ENCODE measurements at places on chromosomes 2 and 18.

- DNase-seq = no peak
Observed at GRCh38 chr2:62205554-62205953, 9.6 kb downstream of the B3GNT2 start.

DNA sequence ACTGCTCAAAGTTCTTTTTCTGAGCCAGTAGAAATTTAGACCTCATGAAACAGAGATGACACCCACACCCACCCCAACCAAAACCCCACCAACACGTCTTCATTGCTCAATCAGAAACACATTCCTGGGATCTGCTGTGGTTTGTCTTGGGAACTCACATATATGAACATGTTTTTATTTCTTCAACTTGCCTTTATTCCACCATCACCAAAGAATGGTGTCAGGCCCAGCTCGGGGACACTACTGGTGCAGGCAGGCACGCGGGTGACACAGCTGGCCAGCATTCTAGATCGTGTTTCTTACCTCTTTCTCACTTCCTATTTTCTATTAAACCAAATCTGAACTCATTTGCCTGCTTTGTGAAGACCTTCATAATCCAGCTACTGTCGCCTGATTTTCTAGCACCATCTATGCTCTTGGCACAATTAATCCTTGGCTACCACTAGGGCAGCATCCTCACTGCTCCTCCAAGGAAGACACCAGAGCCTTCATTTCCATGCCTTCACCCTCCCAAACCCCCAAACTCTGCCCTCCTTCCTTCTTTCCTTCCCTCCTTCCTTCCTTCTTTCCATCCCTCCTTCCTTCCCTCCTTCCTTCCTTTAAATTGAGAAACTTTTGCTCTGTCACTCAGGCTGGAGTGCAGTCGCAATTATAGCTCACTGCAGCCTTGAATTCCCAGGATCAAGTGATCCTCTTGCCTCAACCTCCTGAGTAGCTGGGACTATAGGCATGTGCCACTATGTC lies 157.1 kb downstream of the BCL2 start:
- DNase-seq = peak; percentile 9

GRCh38 chr18:369224-370015 lies 101.6 kb upstream of the THOC1 start:
- peak; percentile 51 for DNase-seq

DNA sequence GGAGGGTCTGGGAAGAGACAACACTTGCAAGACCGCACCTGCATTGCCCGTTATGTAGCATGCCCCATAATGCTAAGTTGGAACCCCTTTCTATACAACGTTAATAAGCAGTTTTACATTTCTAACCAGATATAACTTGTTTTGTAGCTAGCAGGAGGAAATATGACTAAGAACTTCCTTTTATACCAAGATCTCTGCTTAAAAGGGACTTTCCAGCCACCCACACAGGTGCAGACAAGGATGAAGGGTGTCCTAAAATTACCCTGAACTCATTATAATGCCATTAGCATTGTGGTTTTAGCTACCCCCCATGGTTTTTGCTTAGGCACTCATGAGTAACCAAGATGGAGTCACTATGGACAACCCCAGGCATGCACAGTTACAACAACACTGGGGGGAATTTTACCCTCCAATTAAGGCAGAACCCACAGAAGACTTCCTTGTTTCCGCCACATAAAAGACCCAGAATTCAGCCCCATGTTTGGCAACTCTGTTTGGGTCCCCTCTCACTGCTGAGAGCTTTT lies 362.8 kb downstream of the CBLN2 start:
- DNase-seq = no peak

DNA sequence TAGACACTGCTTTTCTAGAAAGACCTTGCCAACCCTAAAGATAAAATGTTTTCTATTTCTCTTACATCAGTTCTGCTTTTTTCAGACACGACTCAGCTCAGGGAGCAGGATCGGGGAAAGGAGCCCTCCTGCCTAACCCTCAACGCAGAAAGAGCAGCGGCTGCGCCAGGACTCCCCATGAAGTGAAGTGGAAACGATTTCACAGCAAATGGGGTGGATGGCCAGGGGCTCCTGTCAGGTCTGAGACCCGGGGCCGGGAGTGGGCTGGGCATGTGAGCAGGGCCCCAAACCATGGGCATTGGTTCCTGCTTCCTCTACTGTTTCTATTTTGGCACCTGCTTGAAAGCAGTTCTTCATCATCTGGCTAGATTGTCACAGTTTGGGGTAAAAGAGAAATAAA lies 89.4 kb upstream of the PXDN start:
- DNase-seq = no peak

- no peak for DNase-seq
Observed at GRCh38 chr2:144042751-144043150, 477.2 kb downstream of the ZEB2 start.

GRCh38 chr2:74671479-74671878 lies 17.4 kb downstream of the SEMA4F start:
- DNase-seq = peak; percentile 67

DNA sequence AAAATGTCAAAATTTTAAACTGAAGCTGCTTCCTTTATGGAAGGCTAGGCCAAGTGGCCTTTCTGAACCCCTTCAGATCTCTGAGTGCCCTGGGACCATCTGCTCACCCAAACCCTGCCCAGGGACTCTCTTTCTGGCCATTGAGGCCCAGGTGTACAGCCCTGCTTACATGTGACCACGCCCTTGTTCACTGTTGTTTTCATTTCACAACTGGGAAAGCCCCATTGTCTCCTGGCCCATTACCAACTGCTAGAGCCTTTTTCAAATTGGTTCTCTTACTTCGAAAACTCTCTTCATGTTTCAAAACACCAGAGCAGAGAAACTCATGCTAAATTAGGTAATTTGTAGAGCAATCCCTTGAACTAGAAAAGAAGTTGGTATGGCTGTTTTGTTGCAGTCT lies 219.5 kb upstream of the TANK start:
- DNase-seq = peak; percentile 20

DNA sequence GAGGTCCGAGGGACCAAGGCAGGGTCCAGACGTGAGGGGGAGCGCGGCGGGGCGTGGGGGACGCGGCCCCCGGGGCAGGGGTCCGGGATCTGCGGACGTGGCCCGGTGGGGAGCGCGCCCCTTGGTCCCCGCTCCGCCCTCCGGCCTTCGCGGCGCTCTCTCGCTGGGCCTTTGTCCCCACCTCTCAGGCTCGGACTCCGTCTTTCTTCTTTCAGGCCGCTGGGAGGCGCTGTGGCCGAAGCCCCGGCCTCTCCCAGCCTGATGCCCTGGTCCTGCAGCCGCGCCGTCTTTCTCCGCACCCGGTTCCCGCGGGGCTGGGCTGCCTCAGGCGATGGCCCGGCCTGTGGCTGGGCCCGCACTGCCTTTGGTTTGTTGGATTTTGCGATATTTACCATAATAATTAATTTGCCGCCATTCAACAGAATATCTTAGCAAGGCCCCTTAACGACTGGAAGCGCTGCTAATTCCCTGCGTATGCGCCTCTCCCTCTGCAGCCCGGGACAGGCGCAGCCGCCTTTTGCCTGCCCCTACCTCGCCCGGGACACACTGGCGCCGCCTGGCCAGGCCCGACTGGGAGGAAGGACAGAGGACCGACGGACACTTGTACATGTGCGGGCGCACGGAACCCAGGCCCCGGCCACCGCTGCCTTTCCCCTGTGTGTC lies 10.8 kb downstream of the SIX3 start:
- DNase-seq = peak; percentile 40

GRCh38 chr18:8720141-8720540 lies 14.8 kb downstream of the MTCL1 start:
- no peak for DNase-seq

DNA sequence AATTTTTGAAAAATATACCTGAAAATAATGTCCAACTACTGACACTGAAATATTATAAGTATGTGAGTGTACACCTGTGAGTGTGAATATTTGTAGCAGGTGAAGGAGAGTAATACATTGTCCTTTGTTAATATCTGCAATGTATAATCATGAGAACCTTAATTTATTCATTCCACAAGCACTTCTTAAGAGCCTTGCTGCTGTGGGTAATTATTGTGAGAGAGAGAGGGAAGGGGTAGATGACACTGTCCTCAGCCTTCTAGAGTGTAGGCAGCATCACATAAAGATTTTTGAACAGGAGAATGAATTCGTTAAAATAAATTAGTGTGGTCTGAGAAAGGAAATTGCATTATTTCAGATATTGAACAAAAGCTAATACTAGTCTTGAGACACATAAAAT lies 157.2 kb downstream of the MAP2 start:
- DNase-seq = no peak

GRCh38 chr2:136031711-136032110 lies 46.3 kb upstream of the DARS1 start:
- DNase-seq = no peak

- DNase-seq = peak; percentile 26
Observed at GRCh38 chr2:97645112-97645694, 659 bp upstream of the COX5B start.

DNA sequence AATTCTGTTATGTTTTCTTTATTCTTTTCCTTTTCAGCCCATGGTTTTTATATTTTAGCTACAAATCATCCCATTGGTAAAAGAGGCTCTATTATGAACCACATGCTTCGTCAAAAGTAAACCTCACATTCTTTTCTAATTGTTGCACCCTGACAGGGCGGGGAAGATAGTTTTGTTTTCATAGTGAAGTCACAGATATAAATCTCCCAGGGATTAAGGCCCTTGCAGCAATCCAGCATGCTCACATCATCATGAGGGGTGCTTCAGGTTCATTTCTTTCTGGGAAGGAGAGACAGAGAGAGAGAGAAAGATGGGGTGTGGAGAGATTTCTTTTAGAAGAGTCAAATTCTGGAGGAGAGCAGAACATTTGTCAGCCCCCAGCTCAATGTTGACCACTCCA lies 124.5 kb upstream of the CDC42EP3 start:
- peak; percentile 80 for DNase-seq

DNA sequence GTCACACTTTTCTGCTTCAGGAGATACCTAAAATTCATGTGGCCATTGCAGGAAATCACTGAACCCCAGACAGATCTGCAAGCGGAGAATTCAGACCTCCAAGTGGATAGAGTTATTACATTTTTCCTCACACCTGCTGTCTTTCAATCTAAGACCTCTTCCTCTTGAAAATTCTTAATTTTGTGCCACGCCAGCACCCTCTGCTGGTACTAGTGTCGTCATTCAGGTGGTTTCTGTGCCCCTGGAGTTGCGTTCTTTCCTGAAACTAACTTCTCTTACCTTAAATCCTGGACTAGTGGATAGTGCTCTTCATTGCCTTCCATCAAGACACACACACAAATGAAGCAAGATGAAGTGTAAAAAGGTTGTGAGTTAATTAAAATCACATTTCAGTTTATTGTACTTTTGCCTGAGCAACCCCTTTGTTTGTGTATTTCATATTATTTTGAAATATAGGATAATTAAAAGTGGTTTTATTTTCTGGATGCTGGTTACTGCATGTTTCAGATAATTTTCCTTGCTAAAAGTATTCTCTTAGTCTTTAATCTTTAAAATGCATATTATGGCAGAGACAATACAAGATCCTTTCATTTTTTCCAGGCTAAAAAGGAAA lies 1.6 kb upstream of the DNER start:
- DNase-seq = peak; percentile 63

GRCh38 chr18:9825571-9826073 lies 60.2 kb upstream of the TXNDC2 start:
- peak; percentile 92 for DNase-seq

DNA sequence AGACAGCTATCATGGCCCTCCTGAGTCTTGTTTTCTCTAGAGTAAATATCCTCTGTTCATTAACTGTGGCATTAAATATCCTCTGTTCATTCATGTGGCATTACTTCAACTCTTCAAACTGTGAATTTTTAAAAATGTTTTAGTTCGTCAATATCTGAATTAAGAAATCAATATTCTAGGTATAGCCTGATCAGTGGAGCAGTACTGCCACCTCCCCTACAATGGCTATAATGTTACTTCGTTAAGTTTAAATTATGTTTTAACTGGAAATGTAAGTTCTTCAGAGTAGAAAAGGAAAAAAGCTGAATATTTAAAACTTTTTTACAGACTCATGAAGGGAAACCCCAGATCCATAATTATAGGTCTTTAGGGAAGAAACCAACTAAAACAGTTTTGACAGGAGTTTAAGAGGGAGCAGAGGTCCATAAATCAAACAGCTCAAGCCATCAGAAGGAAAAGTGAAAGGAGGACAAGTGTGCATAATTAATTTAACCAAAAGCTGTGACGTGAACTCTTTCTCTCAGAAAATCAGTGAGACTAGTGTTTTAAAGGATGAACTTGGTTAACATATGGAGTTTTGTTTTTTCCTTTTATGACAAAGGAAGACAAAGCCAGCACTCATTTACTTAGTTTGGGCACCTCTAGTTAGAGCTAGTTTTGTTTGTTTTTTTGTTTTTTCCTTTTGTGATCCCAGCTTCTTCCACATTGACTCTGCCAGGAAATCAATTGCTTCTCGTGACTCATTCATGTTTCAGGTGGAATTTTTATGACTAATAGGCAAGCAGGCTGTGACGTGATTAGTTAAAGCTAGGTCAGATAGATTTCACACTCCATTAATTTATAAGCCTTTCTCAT lies 44.9 kb downstream of the RBBP8 start:
- peak; percentile 74 for DNase-seq

- DNase-seq = no peak
Observed at GRCh38 chr2:232299084-232299483, 79.5 kb upstream of the ALPP start.

- DNase-seq = no peak
Observed at GRCh38 chr2:188751816-188752215, 222.4 kb upstream of the COL3A1 start.

DNA sequence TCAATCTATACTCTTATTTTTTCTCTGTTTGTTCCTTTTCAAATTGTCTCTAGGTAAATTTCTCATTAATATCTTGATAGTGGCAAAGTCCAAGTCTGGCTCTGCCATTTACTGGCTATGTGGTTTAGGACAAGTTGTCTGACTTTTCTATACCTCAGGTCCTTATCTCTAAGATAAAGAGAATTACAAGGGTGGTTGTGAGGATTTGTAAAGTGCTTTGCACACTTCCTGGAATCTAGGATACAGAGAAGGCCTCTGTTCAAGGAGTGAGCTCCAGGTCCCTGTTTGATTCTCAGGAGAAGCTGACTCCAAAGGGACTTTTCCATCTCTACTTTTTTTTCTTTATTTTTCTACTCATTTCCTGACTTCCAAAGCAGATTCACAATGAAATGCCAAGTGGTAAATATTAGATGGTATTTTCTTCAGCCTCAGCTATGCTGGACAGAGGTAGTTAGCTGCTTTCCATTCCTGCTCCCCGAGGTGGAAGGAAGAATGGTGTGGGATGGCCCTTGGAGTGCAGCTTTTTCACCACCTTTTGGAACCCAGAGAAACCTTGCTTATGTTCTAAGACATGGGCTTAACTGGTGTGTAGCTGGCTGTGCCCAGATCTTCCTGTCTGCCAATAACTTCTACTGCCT lies 90.5 kb downstream of the GALNT1 start:
- no peak for DNase-seq

- peak; percentile 45 for DNase-seq
Observed at GRCh38 chr2:217732992-217733391, 269.8 kb downstream of the TNS1 start.

DNA sequence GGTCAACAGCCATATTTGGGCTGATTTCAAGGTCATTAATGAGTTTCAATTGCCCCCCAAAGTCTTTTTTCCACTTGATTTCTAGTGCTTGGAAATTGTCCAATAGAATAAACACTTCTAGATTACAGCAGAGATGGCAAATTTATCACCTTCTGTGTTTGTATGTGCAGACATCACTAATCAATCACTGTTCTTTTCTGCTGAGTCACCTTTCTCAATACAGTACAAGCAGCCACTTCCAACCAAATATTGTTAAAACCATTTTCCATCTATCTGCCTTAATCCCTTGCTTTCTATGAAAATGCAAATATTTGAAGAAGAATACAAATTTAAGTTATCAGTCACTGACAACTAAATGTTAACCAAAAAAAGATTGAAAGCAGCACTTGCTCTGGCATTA lies 40.2 kb upstream of the ZNF521 start:
- DNase-seq = no peak

All from RPMI7951 (cell line).